ENCODE measurements at places on chromosomes 1 and 21.

DNA sequence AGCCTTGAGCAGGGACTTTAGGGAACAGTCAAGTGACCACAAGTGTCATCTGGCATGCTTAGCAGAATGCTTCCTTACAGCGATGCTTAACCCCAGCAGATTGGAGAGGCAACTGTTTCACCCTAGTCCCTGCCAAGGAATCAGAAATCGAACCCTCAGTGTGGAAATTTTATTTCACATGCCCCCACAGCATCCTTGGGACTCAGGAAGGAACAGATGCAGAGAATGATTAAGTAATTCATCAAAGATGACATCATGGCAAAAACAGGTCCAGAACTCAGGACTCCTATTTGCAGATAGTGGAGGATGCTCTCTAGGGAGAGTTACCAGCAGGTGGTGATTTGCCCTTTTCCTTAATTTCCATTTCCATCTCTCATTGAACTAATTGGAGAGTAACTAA, 333.0 kb upstream of the KAZN start:
- no peak for DNase-seq
- H3K27ac ChIP-seq: no peak overlapping the region
- H3K27me3 ChIP-seq: no peaks in the 10 kb centered on the region
- H3K4me3 ChIP-seq: no peak overlapping the region

DNA sequence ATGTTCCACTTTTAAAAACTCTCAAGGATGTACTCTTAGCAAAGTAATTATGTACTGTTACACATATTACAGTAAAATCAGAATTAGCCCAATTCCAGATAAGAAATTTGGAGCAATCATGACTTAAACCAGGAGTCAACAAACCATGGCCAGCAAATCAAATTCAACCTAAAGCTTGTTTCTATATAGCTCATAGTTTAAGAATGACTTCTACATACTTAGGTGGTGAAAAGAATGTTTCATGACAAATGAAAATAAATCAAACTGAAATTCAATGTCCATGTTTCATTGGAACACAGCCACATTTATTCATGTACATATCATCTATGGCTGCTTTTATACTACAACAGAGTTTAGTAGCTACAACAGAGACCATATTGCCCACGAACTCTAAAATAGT, 35.1 kb downstream of the FRRS1 start:
- no peak for DNase-seq
- H3K4me3 ChIP-seq: no peak overlapping the region
- H3K36me3 ChIP-seq: no peaks in the 10 kb centered on the region
- peaks cover 7% of the 10 kb centered on the region for H3K27me3 ChIP-seq
- no peak overlapping the region for H3K27ac ChIP-seq

- no peaks in the 10 kb centered on the region for H3K4me1 ChIP-seq
- peaks cover 4% of the 10 kb centered on the region for H3K27me3 ChIP-seq
- no peak overlapping the region for H3K4me3 ChIP-seq
- DNase-seq: no peak
These were observed 65.7 kb downstream of the TMCO4 start for GRCh38 chr1:19734056-19734455.

DNA sequence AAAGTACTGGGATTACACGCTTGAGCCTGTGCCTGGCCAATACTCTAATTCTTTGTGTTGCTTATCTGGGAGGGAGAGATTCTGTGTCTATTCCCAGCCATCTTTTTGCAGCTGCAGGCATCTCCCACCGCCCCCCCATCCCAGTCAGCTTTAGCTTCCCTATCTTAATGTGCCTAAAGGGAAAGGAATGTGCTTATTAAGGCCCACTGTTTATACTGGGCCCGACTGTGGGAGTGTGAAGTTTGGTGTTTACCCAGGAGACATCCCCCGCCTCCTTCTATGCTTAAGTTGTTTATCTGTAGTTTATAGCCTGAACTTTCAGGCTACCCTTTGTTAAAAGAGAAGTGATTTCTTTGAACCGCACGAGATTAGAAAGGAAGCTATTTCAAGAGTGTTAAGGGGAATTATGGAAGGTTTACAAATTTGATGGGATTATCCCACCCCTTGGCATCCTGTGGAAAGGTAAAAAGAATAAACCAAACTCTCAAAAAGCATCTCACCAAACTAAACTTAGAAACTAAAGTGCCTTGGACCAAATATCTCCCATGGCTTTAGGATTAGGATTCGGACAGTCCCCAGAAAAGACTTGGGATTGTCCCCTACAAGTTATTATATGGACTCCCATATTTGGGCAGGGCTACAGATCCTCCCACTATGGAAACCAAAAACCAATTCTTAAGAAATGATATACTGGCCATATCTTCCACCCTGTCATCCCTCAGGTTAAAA, 25.5 kb upstream of the ZNF496 start:
- peaks cover 11% of the 10 kb centered on the region for H3K27me3 ChIP-seq
- H3K36me3 ChIP-seq: no peaks in the 10 kb centered on the region

DNA sequence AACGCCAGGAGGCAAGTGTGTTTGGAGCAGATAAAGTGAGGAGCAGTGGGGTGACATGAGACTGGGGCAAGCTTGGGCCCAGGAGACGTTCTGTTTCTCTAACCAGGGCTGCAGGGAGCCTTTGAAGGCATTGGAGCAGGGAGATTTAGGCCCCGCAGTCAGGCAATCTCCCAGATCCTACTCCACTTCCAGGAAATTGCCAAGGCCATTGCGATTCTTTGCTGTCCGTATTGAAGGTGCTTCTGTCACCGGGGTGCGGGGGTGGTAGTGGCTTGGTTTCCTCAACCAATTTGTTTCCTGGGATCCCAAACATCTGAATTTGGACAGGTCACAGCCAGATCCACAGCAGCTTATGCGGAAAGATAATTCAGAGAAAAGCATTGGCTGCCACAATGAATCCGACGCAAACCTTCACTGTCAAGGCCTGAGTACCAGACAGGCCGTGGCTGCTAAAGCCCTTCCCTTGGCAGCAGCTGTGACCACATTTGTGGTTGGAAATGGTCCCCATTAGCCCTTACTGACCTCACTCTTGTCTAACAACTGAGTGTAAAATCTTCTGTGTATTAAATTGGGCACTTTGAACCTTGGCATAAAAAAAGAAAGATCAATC, 385.6 kb downstream of the PTPRU start:
- no peaks in the 10 kb centered on the region for H3K4me1 ChIP-seq
- H3K36me3 ChIP-seq: no peaks in the 10 kb centered on the region
- DNase-seq: no peak
- peaks cover 10% of the 10 kb centered on the region for H3K27me3 ChIP-seq

GRCh38 chr1:45331436-45332345, 5.0 kb downstream of the HPDL start:
- no peak overlapping the region for H3K27ac ChIP-seq
- DNase-seq: no peak
- peaks cover 28% of the 10 kb centered on the region for H3K4me1 ChIP-seq
- H3K36me3 ChIP-seq: peaks cover 14% of the 10 kb centered on the region
- no peak overlapping the region for H3K4me3 ChIP-seq

DNA sequence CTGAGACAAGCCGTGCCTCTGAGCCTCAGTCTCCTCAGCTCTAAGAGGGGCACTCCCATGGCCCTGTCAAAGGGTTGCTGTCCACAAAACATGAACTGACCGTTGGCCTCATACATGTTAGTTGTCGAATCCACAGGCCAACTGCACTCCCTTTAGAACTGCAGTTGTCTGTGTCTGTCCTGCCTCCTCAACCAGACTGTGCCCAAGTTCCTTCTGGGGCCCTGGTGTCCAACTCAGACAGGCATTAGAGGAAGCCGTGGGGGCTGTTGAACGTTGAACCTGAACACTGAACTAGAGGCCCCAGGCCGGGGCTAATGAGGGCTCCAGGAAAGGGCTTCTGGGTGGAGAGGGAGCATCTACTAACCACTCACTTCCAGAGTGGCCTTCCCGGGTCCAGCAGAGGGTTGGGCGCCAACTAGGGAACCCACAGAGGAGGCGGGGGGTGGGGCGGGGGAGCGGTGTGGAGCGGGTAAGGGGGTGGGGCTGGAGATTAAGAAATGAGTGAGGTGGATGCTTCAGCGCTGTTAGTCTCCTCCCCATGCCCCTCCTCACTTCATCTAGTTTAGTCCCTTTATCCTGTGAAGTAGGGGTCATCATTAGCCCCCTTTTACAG, at the start of gene RAB42:
Gene RAB42 (plus strand): TSS at position 558 of the 613 bp plus-strand sequence. CDS start 247 bp downstream, outside the sequence.
- H3K4me1 ChIP-seq: no peaks in the 10 kb centered on the region
- H3K27ac ChIP-seq: no peak within 1 kb of the TSS
- no peak for DNase-seq
- H3K36me3 ChIP-seq: peaks cover 4% of the 10 kb centered on the region
- H3K4me3 ChIP-seq: peak within 1 kb of the TSS; percentile 81

DNA sequence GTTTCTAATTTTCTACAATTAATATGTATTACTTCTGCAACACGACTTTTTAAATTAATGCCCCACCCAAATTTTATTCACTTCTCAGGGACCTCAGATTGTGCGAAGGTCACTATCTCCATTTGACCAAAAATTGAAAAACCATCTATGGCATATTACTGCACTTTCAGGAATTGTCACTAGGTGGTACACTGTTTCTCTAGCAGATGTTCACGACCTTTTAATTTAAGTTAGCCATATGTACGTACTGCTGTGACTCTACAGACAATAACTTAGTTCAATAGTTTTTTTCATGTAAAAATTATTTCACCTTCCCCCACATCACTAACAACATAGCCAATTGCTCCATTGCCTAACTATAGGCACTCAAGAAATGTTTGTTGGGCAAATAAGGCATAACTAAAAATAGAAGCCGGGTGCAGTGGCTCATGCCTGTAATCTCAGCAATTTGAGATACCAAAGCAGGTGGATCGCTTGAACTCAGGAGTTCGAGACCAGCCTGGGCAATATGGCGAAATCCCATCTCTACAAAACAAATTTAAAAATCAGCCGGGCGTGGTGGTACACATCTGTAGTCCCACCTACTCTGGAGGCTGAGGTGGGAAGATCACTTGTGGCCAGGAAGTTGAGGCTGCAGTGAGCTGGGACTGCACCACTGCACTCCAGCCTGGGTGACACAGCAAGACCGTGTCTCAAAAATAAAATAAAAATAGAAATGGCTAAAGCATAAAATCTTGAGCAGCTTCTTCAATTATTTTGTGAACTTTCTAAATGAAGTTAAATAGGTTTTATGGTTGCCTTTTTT, 75.7 kb upstream of the PKN2 start:
- H3K4me1 ChIP-seq: no peaks in the 10 kb centered on the region
- H3K27ac ChIP-seq: no peak overlapping the region

DNA sequence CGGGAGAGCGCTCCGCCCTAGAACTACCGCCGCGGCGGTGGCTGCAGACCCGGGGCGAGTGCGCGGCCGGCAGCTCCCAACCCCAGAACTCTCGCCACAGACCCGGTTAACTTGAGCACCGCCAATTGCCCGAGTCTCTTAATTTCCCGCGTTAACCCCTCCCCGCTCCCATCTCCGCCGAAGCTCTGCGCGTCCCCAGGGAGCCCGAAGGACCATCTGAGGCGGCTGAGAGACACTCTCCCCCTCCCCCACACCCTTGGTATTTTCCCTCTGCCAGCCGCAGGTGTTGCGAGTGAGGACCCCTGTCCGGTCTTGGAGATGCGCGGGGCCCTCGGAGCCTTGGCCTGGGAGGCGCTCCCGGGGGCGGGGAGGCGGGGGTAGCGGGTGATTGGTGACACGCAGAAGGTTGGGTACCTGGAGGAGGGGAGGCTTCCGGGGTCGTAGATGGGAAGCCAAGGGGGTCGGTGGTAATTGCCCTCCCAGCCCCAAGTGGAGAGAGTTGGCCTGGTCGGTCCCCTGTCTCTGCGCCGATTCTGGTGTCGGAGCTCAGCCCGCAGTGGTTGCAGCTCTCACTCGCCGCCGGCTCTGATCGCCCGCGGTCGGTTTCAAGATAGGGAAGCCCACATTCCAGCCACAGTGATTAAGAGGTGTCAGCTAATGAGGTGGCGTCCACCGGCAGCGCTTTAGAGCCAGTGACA, 858 bp upstream of the SUSD4 start:
- H3K4me1 ChIP-seq: no peaks in the 10 kb centered on the region
- H3K36me3 ChIP-seq: no peaks in the 10 kb centered on the region
- peak overlapping the region; percentile 66 for H3K4me3 ChIP-seq
- peaks cover 51% of the 10 kb centered on the region for H3K27me3 ChIP-seq
- H3K27ac ChIP-seq: no peak overlapping the region

DNA sequence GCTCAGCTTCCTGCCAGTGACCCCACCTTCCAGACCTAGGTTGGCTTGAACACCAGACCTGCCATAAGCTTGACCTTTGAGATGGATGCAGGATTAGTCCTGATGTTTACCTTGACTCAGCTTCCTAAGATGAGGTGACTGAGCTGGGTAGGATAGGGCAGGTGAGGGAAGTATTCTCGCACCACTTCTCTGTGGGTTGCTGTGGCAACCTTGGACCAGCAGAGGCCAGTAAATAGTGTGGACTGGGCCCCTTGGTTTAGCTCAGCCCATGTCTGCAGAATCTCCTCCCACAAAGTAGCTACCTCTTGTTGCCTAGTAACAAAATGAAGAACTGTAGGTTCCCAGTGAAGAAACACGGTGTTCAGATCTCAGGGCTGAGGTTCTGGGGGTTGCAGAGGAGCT, 8.4 kb downstream of the RPS6KA1 start:
- peaks cover 75% of the 10 kb centered on the region for H3K4me1 ChIP-seq
- H3K4me3 ChIP-seq: no peak overlapping the region
- no peaks in the 10 kb centered on the region for H3K27me3 ChIP-seq
- peak overlapping the region; percentile 49 for H3K27ac ChIP-seq
- no peak for DNase-seq
- peaks cover 18% of the 10 kb centered on the region for H3K36me3 ChIP-seq

- peaks cover 2% of the 10 kb centered on the region for H3K36me3 ChIP-seq
- H3K4me3 ChIP-seq: no peak overlapping the region
- peaks cover 55% of the 10 kb centered on the region for H3K4me1 ChIP-seq
- peak overlapping the region; percentile 63 for H3K27ac ChIP-seq
- H3K27me3 ChIP-seq: no peaks in the 10 kb centered on the region
These were observed 36.4 kb downstream of the SLC2A7 start for GRCh38 chr1:8989821-8990220.

GRCh38 chr1:223553957-223554356, 111.5 kb downstream of the CAPN8 start:
- DNase-seq: no peak
- H3K27me3 ChIP-seq: peaks cover 9% of the 10 kb centered on the region
- H3K4me3 ChIP-seq: no peak overlapping the region
- no peak overlapping the region for H3K27ac ChIP-seq
- H3K4me1 ChIP-seq: no peaks in the 10 kb centered on the region

GRCh38 chr1:115677182-115677555, 35.4 kb downstream of the VANGL1 start:
- H3K27ac ChIP-seq: no peak overlapping the region
- H3K4me1 ChIP-seq: no peaks in the 10 kb centered on the region
- no peaks in the 10 kb centered on the region for H3K27me3 ChIP-seq
- no peak for DNase-seq
- no peaks in the 10 kb centered on the region for H3K36me3 ChIP-seq

DNA sequence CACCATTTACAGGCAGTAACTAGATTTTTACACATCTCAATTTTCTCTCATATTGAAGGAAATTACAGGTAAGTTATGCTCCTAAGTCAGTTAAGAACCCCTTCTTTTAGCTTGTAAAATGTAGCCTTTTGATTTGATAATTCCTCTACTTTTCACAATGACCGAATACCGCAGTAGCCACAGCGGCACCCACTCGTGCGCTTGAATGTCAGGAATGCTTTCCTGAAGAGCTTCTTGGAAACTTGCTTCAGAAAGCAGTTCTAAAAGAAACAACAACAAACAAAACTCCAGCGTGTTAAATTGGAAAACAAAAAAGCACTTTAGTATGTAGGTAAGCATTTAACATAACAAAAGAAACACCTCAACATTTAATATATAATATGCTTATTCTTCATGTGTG, 9.9 kb upstream of the DNTTIP2 start:
- H3K27me3 ChIP-seq: no peaks in the 10 kb centered on the region
- H3K27ac ChIP-seq: no peak overlapping the region
- no peak for DNase-seq
- H3K36me3 ChIP-seq: peaks cover 20% of the 10 kb centered on the region
- no peaks in the 10 kb centered on the region for H3K4me1 ChIP-seq
